ENCODE measurements at places on chromosomes 16 and 17.

GRCh38 chr16:5328546-5328945 lies 231.0 kb upstream of the EEF2KMT start:
- DNase-seq = no peak

GRCh38 chr17:79504181-79504605 lies 106.7 kb downstream of the RBFOX3 start:
- DNase-seq = no peak

GRCh38 chr17:80704894-80705293 lies 160.3 kb downstream of the RPTOR start:
- no peak for DNase-seq

GRCh38 chr16:24534620-24535019 lies 4.7 kb upstream of the RBBP6 start:
- DNase-seq = no peak

DNA sequence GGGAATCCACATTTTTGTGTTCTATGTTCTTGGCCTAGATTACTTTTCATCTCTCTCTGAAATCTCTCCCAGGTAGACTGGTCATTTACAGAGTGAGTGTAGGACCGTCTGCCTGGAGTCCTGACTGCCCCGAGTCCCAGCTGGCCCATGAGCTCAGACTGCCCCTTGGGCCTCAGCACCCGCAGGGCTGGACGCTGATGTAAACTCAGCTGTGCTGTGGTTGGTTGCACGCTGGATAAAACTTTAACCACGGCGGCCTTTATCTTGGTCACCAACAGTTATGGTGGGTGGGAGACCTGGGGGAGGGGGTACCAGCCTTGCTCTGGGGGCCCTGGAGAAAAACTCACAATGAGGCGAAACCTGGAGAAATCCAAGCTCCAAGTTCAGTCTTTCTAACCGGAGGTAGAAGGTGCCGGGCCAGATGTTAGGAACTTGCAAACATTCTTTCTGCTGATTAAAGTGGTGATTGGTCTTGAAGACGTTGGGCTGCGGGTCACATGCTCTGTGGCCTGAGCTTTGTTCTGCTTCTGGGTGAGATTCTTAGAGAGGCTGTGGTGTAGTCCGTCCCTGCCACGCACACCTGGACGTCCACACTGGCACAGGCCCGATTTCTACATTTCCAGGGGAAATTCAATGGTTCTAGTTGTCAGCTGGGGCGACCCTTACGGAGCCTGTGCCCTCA lies 6.9 kb downstream of the METRNL start:
- no peak for DNase-seq

- no peak for DNase-seq
These were observed 433.7 kb downstream of the SOX9 start for GRCh38 chr17:72554508-72554907.

GRCh38 chr16:85778873-85779272 lies 20.5 kb downstream of the EMC8 start:
- no peak for DNase-seq

GRCh38 chr16:66036184-66036583 lies 330.3 kb upstream of the CDH5 start:
- no peak for DNase-seq

- DNase-seq = no peak
These were observed 848.6 kb upstream of the RBFOX1 start for GRCh38 chr16:6484081-6484480.

DNA sequence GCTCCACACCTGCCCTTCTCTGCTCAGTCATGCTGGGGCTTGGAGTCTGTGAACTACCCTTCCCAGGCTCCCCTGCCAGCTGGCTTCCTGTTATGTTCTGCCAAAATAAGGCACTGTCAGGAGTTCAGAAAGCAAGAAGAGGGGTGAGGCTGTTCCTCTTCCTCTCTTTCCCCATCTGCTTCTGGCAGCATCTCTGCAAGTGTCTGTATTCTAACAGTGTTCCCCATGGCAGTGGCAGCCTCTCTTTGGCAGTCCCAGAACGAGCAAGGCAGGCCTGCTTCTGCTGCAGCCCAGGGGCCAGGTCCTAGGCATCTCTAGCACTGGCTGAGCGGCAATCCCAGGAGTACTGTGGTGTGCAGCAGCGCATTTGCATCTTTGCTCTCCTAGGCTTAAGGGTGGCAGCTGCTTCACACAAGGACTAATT lies 219.1 kb downstream of the STX8 start:
- no peak for DNase-seq

DNA sequence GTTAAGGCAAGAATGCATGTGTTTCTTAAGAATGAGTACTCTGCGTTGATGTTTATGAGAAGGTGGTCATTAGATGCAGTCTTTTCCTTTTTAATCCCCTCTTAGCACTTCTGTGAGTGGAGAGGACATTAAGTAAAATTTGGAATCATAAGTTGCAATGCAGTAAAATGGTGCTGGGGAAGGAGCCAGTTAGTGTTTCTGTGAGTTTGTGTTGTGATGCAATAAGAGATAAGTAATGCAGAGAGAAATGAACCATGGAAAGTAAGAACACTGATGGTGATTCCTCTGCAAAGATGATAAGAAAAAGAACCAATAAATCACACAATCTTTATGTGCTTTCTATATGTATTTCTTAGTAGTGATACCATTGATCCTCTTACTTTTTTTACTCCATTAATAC lies 20.0 kb downstream of the ABHD15 start:
- no peak for DNase-seq

DNA sequence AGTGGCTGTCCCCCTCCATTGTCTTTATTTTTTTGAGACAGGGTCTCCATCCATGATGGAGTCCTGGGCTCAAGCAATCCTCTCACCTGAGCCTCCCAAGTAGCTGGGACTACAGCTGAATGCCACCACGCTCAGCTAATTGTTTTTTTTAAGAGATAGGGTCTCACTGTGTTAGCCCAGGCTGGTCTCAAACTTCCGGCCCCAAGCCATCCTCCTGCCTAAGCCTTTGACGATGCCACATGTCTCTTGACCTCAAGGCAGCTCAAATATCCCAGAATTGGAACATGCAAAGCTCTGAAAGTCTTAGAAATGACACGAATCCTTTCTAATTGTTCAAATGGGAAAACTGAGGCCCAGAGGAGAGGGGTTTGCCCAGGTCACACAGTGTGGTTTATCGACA lies 75.4 kb upstream of the ZNF423 start:
- no peak for DNase-seq

DNA sequence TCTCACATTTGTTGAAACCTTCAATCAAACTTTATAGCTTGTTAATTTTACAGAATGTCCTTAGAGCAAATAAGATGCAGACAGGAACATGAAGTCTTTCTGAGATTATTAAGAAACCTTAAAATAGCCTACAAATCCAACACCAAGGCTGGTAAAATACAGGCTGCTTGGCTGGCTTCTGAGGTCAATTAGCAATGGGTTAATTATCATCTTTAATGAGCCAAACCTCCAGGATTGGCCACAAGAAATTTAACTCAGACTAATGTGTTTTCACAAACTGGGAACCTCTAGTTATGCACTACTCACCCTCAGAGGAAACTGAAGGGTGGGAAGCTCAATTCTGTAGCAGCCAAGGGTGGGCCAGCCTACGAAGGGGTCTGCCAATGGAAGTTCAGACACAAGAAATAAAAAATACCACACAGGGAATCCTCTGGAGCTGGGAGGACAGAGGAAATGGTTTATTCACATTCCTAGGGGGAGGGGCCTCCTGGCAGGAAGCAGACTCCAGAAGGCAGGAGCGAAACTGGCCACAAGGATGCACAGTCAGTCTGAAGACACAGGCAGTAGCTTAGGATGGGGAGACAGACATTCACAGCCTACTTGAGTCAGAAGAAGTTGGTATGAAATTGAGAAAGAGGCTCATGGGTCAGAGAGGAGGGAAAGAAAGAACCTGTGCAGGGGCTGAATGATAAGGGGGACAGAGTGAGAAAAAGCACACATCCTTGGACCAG lies 36.1 kb downstream of the HIC1 start:
- DNase-seq = no peak

DNA sequence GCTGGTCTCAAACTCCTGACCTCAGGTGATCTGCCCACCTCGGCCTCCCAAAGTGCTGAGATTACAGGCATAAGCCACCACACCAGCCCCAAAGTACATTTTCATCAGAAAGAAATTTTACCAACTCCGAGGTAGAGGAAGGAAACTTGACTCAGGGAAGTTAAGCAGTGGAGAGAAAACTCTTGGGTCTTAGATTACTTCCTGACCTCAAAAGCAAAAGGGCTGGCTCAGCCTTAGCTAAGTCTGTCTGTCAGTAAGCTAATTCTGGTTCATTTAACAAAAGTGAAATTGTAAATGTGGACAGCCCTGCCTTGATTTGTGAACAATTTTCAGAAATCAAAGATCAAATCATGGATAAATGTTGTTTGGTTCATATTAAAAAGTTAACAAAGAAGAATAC lies 30.6 kb downstream of the MAP2K6 start:
- DNase-seq = no peak

- DNase-seq = no peak
These were observed 12.2 kb downstream of the BANP start for GRCh38 chr16:87963400-87963799.

- DNase-seq = no peak
These were observed 33.0 kb downstream of the TEKT5 start for GRCh38 chr16:10661737-10662136.

DNA sequence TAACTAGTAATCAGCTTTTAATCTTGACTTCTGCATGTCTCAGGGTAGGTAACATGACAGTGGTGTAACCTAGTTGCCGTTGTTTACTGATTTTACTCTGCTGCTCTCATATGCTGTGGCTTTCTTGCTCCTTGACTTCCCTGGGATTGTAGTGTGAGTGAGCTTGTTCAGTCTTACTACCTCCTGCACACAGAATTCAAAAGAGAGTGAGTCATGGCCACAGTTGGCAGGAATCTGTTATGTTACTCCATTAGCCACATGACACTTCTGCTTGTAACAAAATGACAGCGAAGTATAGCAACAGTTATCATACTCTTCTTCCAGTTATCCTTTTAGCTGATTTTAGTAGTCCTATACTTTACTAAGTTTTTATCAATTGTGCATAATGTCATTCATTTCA lies 18.8 kb downstream of the TNRC6A start:
- DNase-seq = no peak

DNA sequence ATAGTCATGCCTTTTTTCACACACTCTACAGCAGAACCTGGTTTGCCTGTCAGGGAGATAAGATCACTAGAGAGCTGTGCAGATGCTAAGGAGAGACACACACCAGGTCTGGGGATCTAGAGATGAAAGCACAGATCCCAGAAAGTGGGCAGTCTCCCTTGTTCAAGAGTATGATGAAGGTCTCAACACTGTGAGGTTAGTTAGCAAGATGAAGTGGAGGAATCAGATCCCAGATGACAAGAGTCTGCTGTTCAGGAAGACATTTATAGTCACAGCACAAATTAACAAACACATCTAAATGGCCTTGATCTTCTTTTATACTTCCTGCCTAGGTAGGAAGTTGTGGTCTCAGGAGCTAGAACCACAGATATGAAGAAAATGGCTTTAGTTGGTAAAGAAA lies 23.4 kb upstream of the SKAP1 start:
- no peak for DNase-seq

DNA sequence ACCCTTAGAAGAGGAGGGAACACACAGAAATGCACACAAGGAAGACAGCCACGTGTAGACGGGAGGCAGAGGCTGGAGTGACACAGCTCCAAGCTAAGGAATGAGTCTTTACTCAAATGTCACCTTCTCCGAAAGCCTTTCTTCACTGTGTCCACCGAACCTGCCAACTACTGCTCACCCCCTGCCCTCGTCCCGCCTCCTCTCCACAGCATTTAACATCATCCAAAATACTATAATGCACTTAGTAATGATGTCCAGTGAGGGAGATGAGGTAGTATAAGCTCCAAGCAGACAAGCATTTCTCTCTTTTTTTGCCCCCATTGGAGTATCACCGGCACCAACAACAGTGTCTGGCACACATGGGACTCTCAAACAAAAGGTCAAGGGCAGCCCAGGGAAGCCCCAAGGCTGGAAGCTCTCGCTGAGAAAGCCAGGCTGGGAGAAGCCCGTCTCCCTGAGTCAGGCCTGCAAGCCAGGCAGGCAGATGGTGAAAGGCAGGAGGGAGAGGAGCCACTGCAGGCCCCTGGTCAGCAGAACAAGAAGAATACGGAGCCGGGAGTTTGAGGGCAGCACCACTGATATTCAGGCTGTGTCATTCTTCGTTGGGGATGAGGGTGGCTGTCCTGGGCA lies 25.9 kb downstream of the ZFHX3 start:
- DNase-seq = no peak

DNA sequence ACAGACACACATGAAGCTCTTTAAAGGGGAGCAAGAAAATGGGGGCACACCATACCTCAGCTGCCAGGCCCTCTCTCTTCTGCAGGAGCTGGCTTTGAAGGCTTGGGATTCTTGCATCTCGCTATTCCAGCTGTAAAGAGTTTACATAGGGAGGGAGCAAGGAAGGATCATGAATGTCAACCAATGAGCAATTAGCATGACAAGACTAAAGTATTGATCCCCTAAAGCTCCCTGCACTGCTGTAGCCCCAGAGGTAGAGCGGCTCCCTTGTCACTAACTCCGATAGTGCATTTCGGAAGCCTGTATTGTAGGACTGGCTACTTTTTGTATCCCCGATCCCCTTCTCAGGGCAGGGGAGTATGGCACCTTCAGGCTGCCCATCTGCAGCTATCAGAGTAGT lies 113.4 kb upstream of the PMFBP1 start:
- no peak for DNase-seq

DNA sequence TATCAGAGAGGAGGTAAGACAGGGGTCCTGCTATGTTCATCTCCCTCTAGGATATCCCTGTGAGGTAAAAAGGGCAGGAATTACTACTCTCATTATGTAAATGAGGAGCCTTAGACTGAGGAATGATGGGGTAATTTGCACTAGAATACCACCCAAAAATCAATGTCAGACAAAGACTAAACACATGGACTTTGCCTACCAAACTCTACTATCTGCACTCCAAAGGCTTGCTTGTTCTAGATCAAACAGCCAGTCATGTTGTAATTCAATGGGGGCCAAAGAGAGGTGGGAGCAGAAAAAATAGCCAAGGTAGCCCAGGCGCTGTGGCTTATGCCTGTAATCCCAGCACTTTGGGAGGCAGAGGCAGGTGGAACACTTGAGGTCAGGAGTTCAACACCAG lies 120.7 kb downstream of the LYRM1 start:
- DNase-seq = no peak

GRCh38 chr17:521561-522325 lies 169.1 kb upstream of the RPH3AL start:
- DNase-seq = no peak

GRCh38 chr17:61299517-61300513 lies 99.8 kb upstream of the TBX2 start:
- DNase-seq = no peak
